ENCODE measurements at places on chromosomes 3 and 15.
A peak's percentile ranks its signal among the peaks of the same experiment; 100 is the strongest.

GRCh38 chr3:177615015-177615414 lies 417.7 kb upstream of the TBL1XR1 start:
- peak; percentile 18 for DNase-seq

GRCh38 chr3:62159709-62160092 lies 213.6 kb downstream of the FEZF2 start:
- no peak for DNase-seq

GRCh38 chr3:155736381-155736780 lies 8.5 kb downstream of the PLCH1 start:
- DNase-seq = no peak

- DNase-seq = no peak
These were observed 57.3 kb upstream of the PPP2R3A start for GRCh38 chr3:135908225-135908624.

GRCh38 chr3:127959873-127960272 lies 44.8 kb downstream of the KBTBD12 start:
- peak; percentile 67 for DNase-seq

DNA sequence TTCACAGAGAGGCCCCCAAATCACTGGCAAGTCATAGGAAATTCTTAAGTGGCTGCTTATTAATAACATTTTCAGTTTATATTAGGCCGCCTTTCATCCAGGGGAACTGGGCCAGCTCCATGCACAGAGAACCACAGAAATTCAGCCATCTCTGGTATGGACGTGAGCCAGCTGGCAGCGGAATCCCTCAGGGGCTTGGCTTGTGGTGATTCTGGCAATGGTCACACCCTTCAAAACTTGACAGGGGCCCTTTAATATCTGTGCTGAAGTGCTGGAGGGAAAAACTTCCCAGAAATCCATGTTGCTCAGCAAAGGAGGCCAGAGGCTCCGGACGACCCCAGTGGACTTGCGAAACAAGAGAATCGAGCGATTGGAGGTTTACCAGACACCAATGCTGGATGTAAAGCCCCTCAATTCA lies 11.3 kb downstream of the PRICKLE2 start:
- DNase-seq = no peak

DNA sequence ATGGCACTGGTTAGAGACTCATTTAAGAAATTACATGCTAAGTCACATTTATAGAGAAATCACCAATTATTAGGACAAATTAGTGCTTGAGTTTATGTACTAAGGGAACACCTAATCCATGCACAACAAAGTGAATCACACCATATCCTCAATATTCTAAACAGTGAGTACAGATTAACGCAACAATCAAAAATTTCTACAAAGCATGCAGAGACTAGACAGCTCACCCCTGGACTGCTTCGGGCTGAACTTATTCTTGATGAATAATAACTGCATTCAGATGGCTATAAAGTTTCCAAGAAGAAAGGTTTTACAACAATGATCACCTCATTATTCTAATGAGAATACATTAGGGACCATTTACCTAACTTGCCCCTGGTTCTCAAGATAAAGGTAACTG lies 66.5 kb downstream of the LRRFIP2 start:
- no peak for DNase-seq

GRCh38 chr15:74950078-74950908 lies 6.3 kb downstream of the RPP25 start:
- peak; percentile 62 for DNase-seq

- no peak for DNase-seq
These were observed 96.9 kb upstream of the ATP2B2 start for GRCh38 chr3:10602271-10602670.

DNA sequence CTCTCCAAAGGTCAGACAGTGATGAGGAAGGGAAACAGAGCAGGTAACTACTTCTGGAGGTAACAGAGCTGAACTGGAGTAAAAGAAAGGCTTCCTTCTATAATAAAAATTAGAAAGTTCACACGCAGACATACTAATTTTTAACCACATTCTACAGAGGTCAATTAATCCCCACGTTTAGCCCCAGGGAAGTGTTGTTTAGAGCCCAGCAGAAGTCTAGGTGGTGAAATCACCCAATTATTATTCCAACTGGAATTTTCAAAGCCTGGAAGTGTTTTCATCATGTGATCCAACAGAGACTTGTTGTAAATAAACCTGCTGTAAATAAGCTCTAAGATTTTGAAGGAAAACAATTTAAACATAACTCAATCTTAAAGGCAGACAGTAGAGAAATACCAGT lies 6.8 kb downstream of the ALDH1A2 start:
- DNase-seq = no peak

DNA sequence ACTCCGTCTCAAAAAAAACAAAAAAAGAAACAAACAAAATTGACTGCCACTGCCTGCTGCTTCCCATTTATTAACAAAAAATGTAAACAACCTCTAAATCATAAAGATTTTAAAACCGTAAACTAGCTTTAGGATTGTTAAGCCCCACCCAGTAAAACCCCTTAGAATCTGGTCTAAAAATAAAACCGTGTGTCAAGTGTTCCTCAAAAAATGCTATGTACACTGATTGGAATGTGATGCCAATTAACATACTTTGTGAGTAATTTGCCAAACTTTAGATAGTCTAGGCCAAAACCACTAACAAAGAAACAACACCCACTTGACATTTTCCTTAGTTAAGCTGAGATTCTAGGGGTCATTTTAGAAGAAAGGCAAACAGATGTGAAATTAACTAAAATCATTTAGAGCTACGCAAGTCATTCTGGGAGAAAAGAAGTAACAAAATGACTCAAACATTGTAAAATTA lies 5.3 kb downstream of the RAF1 start:
- DNase-seq = no peak

GRCh38 chr15:28914046-28914445 lies 28.3 kb downstream of the APBA2 start:
- no peak for DNase-seq

DNA sequence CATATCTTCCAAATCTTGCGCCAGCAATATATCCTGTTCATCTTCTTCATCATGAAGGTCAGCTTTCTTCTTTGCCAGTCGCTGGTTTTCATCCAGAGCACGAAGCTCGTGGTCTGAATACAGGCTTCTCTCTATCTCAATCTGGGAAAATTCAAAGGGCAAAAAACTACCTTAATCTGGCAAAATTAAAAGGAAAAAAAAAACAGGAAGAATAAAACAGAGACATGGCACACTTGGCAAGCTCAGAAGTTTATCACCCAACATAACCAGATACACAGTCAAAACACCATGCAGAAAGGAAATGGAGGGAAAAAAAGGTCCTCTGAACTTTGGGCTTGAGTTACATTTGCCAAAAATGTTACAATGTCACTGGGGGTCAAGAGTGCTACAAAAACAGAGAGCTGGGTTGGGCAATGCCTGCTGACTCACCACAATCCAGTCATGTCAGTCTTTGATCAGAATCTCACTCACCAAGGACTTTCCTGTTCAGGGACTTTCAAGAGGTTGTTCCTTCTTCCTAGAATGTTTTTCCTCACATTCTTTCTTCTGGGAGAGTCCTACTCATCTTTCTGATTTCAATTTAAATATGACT lies 1.5 kb downstream of the MRPL46 start:
- no peak for DNase-seq

Measured in COR-L47 (cell line).